Transverse colon (tissue), 4 donors: ENCODE measurements at places on chromosomes 5 and 9. TPM values are rescaled to one million over a fixed set of nuclear protein-coding genes. Genes with fewer than 3 reads are reported as not detected.

Gene RLN1
- total RNA-seq: not detected

DNA sequence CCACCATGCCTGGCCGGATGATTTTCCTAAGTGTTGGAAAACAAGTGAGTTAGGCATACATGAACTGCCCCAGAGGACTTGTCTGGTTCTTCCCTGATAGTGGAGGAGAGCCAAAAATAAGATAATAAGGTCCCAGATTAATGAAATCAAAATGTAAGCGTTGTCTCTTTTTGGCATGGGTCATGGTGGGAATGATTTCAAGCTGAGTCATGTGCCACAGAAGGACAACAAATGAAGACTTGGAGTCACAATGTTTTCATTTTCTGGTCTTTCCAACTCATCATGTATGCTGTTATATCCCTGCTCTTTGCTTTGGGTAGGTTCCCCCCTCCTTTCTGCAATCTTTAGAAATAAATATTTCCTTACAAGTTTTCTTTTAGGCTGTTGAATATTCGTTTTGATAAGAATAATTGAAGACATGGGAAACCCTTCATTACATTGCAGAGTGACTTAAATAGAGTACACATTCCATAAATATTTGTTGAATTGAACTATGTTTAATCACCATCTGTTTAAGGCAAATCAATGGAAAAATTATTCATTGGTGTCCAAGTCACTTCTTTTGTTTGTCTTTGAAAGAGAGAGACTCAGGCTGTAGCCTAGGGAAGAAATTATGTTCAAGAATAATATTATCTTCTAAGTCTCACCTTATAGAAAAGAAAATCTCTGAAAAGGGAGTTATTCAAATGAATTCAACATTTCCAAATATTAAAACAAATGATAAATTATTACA is 196.3 kb downstream of the CSNK1G3 start:
- H3K4me3 ChIP-seq: no peak overlapping the region
- no peaks in the 10 kb centered on the region for H3K36me3 ChIP-seq
- no peak overlapping the region for H3K27ac ChIP-seq
- DNase-seq: no peak

GRCh38 chr9:120348951-120349429 is 231.0 kb downstream of the CDK5RAP2 start:
- H3K4me1 ChIP-seq: no peaks in the 10 kb centered on the region
- DNase-seq: no peak
- H3K4me3 ChIP-seq: no peak overlapping the region

- no peaks in the 10 kb centered on the region for H3K4me1 ChIP-seq
- no peaks in the 10 kb centered on the region for H3K36me3 ChIP-seq
- no peak overlapping the region for H3K4me3 ChIP-seq
- no peak for DNase-seq
- H3K27ac ChIP-seq: no peak overlapping the region
Measured at GRCh38 chr9:4259489-4259888, 40.4 kb downstream of the GLIS3 start.

DNA sequence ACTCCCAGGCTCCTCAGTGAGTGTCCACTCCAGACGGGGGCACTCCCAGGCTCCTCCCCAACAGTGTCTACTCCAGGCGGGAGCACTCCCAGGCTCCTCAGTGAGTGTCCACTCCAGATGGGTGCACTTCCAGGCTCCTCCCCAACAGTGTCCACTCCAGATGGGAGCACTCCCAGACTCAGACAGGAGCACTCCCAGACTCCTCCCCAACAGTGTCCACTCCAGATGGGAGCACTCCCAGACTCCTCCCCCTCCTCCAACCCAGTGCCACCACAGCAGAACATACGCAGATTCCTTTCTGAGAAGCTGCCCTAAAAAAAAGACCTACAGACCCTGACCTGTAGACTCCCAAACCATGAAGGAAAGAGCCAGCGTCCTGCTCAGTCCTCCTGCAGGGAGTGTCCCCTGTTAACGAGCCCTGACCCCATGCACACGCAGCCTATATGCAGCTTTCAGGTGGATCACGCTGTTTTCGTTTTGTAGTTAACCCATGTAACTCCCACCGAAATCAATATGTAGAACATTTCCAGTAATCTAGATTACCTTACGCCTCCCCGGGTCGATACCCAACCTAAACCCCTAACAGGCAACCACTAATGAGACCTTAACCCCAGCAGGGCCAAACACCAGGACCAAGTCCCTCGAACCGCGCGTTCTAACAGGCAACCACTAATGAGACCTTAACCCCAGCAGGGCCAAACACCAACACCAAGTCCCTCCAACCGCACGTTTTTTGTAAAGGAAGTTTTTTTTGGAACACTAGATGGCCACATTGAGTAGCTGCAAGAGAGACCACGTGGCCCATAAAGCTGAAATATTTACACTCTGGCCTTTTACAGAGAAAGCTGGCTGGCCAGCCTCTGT is 15.7 kb downstream of the PNPLA7 start:
- peak overlapping the region; percentile 22 for H3K27ac ChIP-seq
- no peaks in the 10 kb centered on the region for H3K36me3 ChIP-seq
- peaks cover 9% of the 10 kb centered on the region for H3K4me1 ChIP-seq
- DNase-seq: no peak
- no peaks in the 10 kb centered on the region for H3K27me3 ChIP-seq

- no peak overlapping the region for H3K4me3 ChIP-seq
- H3K4me1 ChIP-seq: no peaks in the 10 kb centered on the region
- H3K27ac ChIP-seq: no peak overlapping the region
- DNase-seq: no peak
Measured at GRCh38 chr9:1606253-1606652, 408.9 kb upstream of the SMARCA2 start.

GRCh38 chr5:88503041-88503345 is 234.3 kb upstream of the TMEM161B start:
- no peak overlapping the region for H3K4me3 ChIP-seq
- no peak for DNase-seq
- H3K36me3 ChIP-seq: no peaks in the 10 kb centered on the region
